Upper lobe of left lung (tissue), 6 donors: ENCODE measurements at places on chromosomes 3 and 15.

DNA sequence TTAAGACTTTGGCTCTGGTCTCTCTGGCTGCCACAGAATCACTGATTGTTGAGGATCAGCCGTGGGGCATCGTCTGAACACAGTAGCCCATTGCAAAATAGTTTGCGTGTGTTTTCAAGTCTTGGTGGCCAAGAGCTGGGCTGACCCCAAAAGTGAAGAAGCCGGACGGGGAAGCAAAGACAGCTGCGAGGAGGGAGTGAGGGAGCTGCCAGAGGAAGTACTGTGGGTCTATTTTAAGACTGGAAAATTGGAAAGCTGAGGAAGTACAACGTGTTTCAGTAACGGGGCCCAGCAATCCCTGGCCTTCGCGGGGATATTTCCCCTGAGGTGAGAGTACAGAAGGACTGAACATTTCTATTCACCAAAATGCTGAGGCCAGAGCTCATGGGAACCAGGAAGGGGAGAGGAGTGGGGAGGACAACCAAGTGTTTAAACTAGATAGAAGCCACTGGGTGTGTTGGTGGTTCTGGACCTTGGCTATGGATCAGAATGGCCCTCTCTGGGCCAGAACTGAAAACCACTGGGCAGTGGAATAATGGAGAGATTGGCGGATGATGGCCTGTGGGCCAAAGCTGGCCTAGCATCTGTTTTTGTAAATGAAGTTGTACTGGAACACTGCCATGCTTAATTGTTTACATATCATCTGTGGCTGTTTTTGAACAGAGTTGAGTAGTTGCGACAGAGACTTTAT lies 34.1 kb upstream of the LIMD1 start:
- no peak for DNase-seq

DNA sequence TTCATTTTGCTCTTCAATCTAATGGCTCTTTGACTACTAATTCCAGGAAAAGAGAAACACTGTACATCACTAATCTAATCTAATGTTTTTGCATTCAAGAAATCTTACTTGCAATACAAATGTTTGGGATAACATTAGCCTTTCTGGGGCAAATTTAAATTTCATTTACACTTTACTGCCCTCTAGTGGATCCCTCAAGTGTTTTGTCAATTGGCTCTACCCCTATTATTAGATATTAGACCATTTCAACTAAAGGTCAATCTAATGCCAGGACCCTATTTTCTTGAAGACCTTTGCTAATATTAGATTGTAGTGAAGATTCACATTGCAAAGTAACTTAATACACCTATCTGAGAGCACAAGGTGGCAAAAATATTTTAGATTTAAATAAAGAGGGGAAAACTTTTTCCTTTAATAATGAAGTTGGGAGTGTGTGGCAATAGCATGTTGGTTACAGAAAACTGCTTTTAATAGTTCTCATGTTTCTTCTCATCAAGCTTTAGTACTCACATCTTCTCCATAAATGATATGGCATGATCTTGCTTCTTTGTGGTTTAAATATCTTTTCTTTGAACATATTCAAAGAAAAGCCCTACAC lies 5.0 kb downstream of the C2CD4A start:
- no peak for DNase-seq

GRCh38 chr3:178439504-178439903 lies 96.7 kb upstream of the KCNMB2 start:
- no peak for DNase-seq

GRCh38 chr15:26460165-26460564 lies 312.7 kb downstream of the GABRB3 start:
- DNase-seq, result no peak

DNA sequence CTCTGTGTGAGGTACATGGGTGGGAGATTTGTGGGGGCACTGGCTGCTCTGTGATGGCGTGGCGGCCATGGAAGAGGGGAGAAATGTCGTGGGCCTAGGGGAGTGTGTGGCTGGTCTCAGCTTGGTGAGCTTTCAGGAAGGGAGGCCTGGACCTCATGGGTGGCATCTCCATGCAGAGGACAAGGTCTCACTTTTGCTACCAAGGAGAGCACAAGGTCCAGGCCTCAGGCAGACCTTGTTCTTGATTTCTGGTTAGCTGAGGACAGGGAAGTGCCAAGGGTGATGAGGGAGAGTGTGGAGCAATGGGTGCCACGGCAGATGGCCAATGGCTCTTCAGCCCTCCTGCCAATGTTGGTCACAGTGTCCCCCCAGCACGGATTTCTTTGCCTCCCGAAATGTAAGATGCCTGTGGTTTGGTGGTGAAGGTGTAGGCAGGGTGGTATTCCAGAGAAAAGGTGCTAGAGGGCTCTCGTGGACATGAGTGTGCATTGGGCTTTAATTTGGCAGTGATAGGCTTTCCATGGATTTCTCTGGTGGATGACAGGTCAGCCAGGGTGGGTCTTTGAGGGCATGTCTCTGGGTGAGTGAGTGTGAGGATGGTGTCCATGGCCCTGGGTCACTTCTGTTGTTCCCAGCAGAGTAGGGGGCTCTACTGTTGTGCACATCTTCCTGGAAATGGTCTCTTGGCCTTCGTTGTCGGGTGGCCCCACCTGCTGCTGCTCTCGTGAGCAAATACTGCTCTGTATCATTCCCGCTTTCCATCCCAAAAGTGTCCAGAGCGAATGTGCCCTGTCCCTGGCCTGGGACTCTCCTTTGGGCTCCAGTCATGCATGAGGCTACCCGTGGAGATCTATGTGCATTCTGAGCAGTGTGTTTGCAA lies 108.0 kb downstream of the SNRPN start:
- DNase-seq, result no peak

GRCh38 chr15:49155834-49156627 lies 632 bp upstream of the COPS2 start:
- DNase-seq, result peak; percentile 26

- DNase-seq, result no peak
Observed at GRCh38 chr3:270688-271087, 74.1 kb downstream of the CHL1 start.

- no peak for DNase-seq
Observed at GRCh38 chr3:189512039-189512438, 119.2 kb upstream of the TP63 start.

DNA sequence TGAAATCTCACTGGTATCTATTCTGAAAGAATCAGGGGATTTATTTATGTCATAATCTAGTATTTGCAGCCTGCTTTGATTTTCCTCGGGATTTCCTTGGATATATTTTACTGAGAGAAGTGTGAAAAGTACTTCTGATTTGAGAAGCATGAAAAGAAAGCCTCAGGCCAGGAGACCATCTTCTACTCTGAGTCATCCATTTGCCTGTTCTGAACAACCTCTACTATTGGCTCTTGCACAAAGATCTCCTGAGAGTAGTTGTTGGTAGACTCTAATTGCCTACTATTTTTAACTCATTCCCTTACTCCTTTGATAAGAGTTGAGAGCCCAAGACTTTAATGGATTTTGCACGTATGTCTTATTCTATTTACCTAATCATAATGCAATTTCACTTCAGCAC lies 318.9 kb downstream of the BCHE start:
- DNase-seq, result no peak

- DNase-seq, result no peak
Observed at GRCh38 chr3:52429031-52429430, 15.9 kb downstream of the SEMA3G start.

GRCh38 chr3:194395778-194396538 lies 3.1 kb downstream of the GP5 start:
- DNase-seq, result peak; percentile 79

DNA sequence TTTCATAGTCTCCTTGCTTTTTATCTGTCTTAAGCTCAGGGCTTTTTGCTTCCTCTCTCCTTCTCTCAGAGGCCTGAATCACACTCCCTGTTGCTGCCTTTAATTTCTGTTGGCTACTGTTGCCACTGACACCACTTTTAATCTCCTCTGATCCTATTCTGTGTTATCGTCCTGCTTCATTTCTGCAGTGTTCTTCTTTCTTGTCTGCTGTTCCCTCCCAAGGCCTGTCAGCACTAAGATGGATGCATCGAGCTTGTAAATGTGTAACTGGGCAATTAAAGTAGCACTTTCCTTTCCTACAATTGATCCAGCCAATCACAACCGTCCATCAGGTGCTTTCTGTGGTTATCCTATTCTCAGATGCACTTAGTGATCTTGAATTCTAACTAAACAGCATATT lies 71.3 kb upstream of the VEPH1 start:
- DNase-seq, result no peak

DNA sequence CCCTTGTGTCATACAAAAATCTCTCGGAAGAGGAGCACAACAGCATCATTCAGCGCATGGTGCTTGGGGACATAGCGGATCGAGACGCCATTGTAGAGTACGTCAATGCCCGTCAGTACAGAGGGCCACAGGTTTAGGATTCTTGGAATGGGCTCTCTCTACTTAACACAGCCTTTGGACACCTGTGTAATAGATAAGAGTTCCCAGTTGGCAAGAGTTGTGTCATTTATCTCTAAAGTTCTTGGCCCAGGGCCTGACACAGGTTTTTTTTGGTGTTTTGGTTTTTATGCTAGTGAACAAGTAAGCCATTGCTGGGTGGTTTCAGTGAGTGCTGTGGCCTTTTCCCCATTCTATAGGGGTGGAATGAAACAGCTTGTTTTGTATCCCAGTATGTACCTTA lies 54.1 kb downstream of the SNRK start:
- no peak for DNase-seq

- DNase-seq, result no peak
Observed at GRCh38 chr3:160097478-160097877, 108.8 kb downstream of the IL12A start.

GRCh38 chr3:86104154-86104553 lies 886.8 kb downstream of the VGLL3 start:
- no peak for DNase-seq

DNA sequence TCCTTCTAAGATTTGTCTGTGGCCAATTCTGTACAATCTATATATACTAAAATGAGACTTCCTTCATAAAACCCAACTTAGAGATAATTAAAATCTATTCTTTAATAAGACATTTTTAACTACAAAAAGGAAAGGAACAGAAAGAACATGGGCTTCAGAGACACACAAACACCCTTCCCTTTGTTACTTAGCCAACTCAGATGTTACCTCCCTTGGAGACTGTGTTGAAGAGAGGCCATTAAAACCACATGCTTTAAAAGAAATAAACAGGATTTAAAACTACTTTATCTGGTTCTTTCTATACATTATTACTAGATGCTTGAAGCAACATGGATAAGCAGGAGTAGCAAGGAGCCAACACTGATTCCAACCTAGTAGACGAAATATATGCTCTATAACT lies 42.0 kb downstream of the LRRFIP2 start:
- no peak for DNase-seq

DNA sequence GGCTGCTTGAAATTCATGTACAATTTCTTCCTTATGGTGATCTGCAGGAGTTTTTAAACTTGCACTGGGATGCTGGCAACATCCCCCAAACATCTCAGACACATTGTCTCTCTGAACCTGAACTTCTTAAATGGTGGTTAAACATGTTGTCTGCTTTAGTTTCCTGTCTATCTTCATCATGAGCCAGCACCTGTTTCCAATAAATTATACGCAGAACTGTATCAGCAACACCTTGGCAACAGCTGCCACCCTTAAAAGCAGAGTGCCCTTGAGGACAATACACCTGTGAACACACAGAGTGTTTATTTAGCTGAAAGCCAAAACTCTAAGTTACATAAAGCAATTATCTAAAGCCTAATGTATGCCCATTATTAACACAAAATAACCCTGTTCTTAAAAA lies 242.9 kb downstream of the WNT5A start:
- DNase-seq, result no peak
